ENCODE measurements at places on chromosomes 5 and 9. TPM values are rescaled to one million over a fixed set of nuclear protein-coding genes. Genes with fewer than 3 reads are reported as not detected.

- no peak for DNase-seq
Measured at GRCh38 chr9:104313396-104314110, 190.5 kb upstream of the OR13F1 start.

DNA sequence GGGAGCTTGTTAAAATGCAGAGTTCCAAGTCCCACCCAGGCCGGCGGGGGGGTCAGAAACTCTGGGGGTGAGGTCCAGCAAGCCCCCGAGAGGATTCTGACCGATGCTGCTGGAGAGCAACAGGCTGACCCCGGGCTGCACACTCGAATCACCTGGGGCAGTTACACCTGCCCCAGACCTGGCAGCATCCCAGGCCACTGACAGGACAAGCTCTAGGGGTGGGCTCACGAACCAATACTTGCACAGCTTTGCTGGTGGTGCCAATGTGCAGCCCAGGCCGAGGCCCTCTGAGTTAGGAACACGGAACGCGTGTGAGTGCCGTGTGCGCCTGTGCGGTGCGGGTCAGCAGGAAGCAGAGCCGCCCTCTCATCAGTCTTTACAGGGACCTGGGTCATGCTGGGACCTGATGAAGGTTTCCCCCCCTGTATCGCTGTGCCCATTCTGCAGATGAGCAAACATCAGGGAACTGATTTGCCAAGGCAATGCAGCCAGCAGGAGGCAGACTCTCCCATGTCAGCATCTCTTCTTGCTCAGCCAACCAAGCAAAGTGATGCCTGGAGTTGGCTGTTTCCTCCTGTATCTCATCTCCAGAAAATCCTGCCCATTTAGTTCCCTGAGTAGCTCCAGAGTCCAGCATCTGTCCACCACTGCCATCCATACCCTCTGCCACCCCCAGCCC, 16.3 kb downstream of the FAM163B start:
- DNase-seq: no peak

GRCh38 chr5:102638316-102638715, 116.8 kb upstream of the PAM start:
- no peak for DNase-seq

DNA sequence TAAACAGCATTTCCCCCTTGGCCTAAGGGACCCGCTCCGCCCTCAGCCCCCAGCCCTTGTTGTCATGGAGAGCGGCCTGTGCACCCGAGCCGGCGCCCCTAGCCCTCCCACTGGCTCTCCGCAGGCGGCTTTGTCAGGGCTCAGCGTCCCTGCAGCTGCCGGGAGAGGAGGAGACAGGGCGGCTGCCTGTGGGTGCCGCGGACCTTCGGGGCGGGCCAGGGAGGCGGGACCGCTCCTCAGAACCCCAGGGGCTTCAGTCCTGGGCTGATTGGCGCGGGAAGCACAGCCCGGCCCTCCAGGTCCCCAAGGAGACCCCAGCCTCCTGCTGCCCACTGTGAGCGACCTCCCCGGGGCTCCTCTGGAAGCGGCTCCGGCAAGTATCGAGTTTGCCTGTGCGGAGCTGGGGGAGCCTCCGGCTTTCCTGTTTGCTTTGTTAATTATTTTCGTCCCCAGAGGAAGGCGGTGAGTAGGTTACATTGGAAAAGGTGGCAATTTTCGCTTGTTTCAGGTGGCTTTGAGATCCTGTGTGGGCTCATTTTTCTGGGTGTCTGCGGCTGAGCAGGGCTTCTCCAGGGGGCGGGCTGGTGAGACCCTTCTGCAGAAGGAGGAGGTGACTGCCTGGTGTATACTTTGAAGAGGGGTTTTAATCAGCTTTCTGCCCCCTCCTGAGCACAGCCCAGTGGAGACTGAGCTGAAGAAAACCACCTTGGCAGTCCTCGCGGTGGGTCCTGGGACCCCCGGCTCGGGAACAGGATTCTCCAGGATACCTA, at the start of gene FGD3:
FGD3 (plus strand) TSS at position 256 of the 770 bp plus-strand sequence. CDS start 28,734 bp downstream, outside the sequence.
- no peak for DNase-seq

SAXO1 gene
- total RNA-seq: not detected

All from uterus (tissue), 4 donors.